NCI-H69 (cell line): ENCODE measurements at places on chromosomes 7 and 10.

GRCh38 chr7:92498557-92498956 is 20.8 kb upstream of the ERVW-1 start:
- DNase-seq, result no peak

GRCh38 chr7:39405581-39405980 is 160.6 kb upstream of the YAE1 start:
- DNase-seq, result no peak

DNA sequence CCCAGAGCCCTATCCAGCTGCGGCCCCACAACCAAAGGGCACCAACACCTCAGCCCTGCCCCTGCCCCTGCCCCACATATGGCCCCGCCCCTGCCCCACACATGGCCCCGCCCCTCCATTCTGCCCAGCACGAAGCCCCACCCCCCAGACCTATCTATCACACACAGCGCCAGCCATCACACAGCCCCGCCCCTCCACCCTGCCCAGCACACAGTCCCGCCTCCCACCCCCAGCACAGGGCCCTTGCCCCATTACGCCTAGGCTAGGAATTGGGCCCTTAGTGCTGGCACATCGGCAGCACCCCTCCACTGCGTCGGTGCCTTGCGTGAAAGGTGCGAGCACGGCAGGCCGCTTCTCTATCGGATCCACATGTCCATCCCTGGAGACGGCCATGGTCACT is 126.8 kb downstream of the MAD1L1 start:
- DNase-seq, result peak; percentile 51

GRCh38 chr10:85259908-85260307 is 931.5 kb downstream of the CCSER2 start:
- no peak for DNase-seq

DNA sequence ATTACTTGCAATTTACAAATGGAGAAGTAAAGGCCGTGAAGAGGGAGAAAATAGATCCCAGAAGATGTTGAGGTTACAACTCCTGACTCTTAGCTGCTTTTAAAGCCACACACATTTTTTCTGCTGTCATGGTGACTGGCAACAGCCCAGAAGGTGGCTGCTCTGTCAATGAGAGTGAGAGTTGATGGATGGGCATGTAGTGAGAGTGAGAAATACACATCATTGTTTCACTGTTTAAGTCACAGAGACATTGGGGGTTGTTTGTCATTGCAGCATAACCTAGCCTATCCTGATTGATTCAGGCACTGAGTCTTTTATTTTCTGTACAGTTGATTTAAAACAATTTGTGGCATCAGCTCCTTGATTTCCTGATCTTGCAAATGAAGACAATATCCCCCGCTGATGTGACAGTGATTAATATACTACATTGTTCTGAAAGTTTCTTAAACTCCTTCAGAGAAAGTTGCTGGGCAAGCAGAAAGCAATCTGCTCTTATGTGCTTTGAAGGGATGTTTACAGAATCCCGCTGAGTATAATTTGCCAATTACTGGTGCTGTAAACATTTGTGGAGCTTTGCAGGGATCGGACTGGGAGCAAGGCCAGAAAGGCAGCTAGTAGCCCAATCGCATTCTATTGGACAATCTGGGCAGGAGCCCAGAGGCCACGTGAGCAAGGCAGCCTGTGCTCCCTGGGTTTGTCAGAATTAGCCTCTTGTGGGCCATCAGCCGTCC is 229.6 kb downstream of the PRPF18 start:
- peak; percentile 96 for DNase-seq

DNA sequence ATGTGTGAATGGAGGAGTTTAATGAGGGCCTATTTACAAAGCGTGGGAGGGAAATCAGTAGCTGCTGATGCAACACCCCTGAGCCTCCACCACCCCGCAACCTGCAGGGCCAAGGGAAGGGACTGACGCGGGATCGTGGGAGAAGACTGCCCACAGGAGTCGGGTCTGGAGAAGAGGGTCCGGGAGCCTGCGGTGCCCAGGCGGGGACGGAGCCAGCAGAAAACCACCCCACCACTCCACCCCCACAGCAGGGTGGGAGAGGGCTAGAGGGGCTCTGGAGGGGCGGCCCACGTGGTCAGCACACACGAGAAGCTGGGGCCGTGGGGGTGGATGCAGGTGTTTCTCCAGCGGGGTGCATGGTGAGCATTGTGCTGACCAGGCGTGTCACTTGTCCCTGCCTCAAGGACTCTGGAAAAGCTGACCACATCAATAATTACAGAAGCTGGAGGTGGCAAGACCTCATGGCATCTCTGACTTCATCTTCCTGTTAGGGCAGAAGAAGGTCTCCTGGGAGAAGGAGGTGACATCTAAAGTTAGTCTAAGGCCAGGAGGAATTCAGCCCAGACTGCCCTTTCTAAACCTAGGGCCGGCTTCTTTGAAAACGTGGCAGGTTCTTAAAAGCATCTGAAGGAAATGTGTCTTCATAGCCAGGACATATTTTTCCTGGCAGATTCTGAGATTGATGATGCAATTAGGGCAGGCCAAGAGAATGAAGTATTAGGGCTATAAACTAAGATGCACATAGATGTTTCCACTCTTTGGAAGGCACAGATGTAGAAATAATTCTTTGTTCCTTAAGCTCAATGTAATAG is 150.9 kb downstream of the RGS10 start:
- peak; percentile 41 for DNase-seq

- no peak for DNase-seq
These were observed 142.8 kb upstream of the PHYHIPL start for GRCh38 chr10:59033622-59034021.

DNA sequence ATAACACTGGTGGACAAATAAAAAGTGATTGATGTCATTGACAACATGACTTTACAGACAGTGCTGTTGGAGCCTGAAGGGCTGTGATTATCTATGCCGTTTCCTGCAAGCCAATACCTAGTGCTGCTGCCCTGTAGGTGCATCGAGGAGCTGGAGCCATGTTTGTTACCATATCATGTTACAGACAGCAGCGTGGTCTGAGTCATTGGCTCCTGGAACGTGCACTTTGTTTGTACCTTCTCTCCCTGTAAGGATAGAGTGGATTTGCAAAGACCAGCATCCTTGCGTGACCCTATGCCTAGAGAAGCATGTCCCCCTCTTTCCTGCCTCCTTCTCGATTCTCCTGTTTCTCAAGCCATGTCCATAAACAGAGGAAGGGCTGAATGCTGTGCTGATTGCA is 597.2 kb downstream of the TYW1 start:
- peak; percentile 26 for DNase-seq

DNA sequence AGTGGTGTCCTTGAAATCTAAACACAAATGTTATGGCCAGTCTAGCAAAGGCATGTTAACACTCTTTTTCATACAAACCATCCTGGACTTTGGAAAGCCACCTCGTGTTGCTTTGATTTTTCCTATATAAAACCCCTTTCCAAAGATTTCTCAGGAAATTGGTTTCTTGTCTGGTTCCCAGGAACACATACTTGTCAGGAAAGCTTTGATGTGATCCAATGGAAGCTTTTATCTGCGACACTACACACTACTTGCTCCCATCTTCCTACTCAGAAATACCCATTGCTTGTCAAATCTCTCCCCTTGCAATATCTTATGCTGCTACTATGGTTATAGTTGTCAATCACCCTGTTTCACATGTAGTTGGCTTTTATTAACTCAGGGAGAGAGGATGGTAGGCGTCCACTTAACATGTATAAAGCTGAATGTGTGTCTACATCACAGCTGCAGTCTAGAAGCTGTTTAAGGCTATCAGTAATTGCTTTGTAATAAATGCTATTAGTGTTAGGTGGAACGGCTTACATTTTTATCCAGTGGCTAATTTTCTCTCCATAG is 189.6 kb downstream of the GPAM start:
- no peak for DNase-seq

DNA sequence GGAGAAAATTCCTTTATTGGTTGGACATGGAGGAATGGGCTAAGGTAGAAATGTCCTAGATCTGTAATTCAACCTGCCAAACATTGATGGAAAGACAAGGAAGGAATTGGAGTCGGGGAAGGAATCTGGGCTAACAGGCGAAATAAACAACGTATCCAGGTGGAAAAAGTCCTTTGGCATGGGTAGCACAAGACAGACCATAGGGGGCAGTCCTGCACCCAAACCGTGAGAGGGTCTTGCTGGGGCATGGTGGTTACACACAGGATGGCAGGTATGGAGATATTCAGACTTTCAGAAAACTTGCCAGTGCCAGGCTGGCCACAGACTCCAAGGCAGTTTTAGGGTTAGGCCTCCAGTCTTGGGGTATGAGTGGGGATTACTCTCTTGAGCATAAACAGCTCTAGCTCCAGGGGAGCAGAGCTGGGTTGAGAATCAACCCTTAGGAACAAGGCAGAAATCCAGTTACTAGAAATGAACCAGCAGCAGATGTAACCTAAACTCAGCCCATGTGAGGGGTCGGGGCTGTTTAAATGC is 188.6 kb upstream of the GDF10 start:
- no peak for DNase-seq

- no peak for DNase-seq
These were observed 16.2 kb upstream of the MRC1 start for GRCh38 chr10:17792991-17793390.

DNA sequence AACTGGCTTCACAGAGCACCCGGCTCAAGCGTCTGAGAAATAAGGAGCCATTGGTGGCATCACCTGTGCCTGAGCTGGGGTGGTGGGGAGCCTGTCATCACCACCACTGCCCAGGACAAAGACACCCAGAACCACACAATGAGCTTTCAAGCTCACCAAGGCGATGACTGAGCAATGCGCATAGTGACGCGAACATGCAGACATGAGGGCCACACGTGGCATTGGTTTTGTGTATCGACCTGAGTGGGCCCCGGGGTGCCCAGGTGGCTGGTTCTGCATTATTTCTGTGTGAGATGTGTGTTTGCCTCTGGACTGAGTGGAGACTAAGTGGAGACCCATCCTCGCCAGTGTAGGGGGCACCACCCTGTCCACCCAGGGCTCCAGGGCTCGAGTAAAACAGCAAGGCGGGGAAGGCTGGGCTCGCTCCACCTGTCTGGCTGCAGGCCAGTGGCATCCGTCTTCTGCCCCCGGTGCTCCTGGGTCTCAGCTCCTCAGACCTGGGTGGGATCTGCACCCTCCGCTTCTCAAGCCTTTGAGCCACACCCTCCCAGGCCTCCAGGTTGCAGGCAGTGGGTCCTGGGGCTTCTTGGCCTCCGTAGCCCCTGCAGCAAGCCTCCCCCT is 92.6 kb downstream of the DIP2C start:
- no peak for DNase-seq

GRCh38 chr10:94363251-94363565 is 469 bp upstream of the NOC3L start:
- no peak for DNase-seq

GRCh38 chr7:56105508-56105907 is 768 bp downstream of the CHCHD2 start:
- DNase-seq, result peak; percentile 62
